NCI-H510A treated with DMSO at 0.1 percent for 48 hours (cell line): ENCODE measurements at places on chromosomes 7 and 10.
A peak's percentile ranks its signal among the peaks of the same experiment; 100 is the strongest.

DNA sequence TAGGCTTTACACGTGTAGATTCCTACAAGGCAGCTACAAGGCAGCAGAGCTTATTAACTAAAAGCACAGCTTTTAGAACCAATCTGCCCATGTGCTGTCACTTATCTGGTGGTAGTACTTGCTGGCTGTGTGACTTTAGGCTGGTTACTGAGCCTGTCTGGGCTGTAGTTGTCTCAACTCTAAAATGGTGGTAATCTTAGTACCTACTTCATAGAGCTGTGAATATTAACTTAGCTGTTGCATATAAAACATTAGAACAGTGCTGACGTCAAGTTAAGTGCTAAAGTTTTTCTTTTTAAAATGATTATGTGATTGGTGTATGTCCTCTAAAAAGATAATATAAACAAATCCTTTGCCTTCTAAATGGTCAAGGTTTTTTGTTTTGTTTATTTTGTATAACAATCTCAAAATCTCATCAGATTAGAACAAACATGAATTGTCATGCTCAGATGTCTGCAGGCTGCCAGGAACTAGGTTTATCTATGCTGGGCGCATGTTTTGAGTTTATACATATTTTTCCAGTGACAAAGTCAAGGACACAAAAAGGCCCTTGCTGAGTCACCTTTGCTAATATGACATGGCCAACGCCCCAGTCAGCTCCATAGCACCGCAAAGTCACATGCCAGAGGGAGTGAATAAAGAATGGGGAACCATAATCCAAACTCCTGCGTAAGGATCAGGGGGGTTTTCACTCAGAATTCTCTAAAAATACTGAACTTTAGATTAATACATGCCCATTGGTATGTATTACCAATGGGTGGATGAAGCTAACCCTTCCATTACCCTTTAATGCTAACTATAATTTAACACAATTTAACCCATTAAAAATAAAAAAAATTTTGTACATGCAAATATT is 39.8 kb upstream of the ARL4A start:
- DNase-seq: no peak

GRCh38 chr7:26633557-26633956 is 230.8 kb downstream of the SKAP2 start:
- DNase-seq: no peak

DNA sequence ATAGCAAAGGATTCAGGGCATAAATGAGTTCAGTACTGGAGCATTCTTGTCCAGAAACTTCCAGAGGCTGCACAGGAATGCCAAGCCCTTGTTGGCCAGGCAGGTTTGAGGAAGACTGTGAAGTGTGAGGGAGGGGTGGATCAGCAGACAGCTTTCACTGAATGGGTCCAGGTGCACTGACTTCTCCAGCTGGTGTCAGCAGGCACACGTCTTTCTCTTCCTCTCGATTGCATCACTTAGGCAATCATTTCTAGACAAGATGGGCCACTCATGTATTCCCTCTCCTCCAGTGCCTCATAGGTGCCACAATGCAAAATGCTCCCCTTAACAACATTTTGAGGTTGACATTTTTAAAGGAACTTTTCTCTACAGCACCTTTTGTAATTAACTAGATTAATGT is 15.6 kb upstream of the PLEKHS1 start:
- peak; percentile 90 for DNase-seq

DNA sequence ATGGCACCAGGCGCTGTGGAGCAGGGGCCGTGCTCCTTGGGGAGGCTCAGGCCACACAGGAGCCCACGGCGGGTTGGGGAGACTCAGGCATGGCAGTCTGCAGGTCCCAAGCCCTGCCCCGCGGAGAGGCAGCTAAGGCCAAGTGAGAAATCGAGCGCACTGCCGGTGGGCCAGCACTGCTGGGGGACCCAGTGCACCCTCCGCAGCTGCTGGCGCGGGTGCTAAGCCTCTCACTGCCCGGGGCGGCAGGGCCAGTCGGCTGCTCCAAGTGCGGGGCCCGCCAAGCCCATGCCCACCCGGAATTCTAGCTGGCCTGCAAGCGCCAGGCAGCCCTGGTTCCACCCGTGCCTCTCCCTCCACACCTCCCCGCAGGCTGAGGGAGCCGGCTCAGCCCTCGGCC is 57.1 kb downstream of the COL28A1 start:
- no peak for DNase-seq

DNA sequence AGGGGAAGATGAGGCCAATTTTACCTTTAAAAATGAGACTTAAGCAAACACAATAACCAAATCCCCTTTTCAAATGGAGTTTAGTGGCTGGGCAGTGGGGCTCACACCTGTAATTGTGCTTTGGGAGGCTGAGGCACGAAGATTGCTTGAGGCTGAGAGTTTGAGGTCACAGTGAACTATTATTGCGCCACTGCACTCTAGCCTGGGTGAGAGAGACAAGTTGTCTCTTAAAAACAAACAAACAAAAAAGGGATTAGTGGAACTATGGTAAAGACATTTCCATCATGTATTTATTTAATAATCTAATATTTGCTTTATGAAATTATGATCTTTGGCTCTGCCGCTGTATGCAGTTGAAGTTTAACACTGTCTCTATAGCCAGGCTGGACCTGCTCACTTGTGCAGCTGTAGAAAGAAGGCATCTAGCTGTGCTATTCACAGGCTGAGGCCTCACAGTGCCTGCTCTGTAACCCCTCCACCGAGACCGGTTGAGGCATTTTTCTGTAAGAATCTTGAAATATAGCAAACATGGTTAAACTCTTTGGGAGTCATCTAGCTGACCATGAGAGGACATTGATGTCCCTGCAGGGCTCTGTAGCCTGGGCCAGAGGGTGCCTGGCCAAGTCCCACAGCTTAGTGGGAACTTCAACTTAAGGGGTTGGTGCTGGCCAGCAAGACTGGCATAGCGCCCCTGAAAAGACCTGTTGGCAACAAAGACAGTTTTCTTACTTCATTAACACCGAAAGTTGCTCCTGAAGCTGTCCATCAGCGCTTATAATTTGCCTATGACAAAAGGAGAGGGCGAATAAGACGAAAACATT is 131.8 kb downstream of the BMPER start:
- no peak for DNase-seq

GRCh38 chr7:44624318-44624717 is 17.9 kb downstream of the OGDH start:
- no peak for DNase-seq

DNA sequence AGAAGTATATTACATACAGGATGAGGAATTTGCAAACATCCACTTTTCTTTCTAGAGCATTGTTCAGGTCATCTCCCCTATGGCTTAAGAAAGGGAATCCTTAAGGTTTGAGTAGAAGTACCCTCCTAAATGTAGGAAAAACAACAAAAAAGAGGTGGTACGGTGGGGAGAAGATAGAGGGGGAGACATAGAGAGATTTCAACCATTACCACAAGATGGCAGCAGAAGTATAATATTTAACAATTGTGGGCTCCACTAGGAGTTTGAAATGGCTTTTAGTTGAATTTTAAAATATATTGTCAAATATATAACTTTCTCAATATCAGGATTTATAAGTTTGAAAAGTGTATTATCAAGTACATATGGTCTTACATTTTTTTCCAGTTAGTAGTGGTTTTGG is 72.7 kb upstream of the PRKG1 start:
- peak; percentile 1 for DNase-seq

GRCh38 chr10:103542764-103543616 is 49.5 kb downstream of the NEURL1 start:
- peak; percentile 90 for DNase-seq

GRCh38 chr7:159115601-159116501 is 28.8 kb downstream of the VIPR2 start:
- peak; percentile 68 for DNase-seq

DNA sequence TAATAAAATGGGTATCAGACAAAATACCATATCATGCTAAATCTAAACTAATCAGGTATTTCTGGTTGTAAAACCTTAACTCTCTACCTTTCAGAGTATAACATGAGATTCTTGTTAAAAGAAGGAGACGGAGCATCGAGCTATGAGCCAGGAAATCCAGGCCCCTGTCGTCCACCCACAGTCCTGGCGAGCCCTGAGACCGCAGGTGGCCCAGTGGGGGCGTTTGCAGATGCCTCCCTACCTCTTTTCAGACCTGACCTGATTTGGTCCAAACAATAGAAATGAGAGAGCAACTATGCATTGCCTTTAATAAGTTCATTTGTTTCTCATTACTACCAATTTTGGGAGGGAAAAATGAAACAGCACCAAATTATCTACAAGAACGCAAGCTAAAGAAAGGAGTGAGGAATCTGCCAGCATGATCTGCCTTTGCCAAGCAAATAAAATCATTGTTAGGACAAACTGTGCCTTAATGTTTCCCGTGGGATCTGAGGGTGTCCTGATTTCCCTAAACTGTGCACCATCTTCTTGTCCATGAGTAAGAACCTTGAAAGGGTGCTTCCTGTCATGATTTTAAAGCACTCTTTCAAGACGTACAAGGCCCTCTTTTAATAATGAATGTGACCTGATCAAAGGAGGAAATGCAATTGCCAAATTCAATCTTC is 166.7 kb downstream of the TCERG1L start:
- no peak for DNase-seq

- DNase-seq: no peak
Observed at GRCh38 chr7:2041496-2042367, 191.0 kb downstream of the MAD1L1 start.

- DNase-seq: no peak
Observed at GRCh38 chr10:21336476-21337170, 188.9 kb downstream of the SKIDA1 start.

GRCh38 chr7:128266883-128267594 is 26.0 kb downstream of the LEP start:
- peak; percentile 28 for DNase-seq

DNA sequence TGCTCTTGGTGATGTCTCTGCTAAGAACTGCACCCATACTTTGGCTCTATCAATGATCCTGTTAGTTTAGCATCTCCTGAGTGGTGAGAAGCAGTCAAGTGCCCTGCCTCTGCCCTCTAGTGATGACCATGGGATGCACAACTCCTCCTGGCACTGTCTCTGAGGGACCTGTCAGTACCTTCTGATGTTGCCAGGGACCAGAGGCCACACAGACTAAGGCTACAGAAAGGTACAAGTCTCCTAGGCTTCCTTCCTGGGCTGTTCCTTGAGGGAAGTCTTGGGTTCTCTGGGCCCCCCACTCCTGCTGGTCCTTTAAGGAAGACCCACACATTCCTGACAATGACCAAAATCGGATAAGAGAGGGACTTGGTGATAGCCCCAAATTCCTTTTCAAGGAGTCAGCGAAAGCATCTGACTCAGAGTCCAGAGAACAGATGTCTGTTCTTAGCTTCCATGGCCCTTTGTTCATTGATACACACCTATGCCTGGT is 15.3 kb downstream of the NKX2-3 start:
- no peak for DNase-seq

DNA sequence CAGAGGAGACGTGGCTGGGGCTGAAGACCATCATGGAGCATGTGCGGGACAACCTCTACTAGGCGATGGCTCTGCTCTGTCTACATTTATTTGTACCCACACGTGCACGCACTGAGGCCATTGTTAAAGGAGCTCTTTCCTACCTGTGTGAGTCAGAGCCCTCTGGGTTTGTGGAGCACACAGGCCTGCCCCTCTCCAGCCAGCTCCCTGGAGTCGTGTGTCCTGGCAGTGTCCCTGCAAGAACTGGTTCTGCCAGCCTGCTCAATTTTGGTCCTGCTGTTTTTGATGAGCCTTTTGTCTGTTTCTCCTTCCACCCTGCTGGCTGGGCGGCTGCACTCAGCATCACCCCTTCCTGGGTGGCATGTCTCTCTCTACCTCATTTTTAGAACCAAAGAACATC is 22.0 kb upstream of the CPA5 start:
- DNase-seq: no peak

GRCh38 chr7:7613210-7613609 is 27.3 kb upstream of the UMAD1 start:
- no peak for DNase-seq

- DNase-seq: no peak
Observed at GRCh38 chr10:79391231-79392019, 44.2 kb downstream of the PPIF start.

GRCh38 chr7:44633254-44634186 is 27.1 kb downstream of the OGDH start:
- no peak for DNase-seq

DNA sequence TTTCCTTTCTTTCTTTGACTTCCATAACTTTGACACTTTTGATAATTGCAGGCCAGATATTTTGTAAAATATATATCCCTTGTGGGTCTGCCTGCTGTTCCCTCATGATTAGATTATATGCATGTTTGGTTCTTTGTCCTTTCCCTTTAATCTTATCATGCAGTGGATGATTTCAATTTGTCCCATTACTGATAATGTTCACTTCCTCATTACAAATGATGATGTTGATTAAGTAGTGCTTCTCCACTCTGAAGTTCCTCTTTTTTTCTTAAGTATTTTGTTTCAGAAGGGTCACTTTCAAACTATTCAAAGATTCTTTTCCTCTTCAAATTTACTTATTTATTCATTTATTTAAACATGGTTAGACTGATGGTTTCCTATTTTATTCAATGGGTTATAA is 898.1 kb downstream of the XPNPEP1 start:
- no peak for DNase-seq

DNA sequence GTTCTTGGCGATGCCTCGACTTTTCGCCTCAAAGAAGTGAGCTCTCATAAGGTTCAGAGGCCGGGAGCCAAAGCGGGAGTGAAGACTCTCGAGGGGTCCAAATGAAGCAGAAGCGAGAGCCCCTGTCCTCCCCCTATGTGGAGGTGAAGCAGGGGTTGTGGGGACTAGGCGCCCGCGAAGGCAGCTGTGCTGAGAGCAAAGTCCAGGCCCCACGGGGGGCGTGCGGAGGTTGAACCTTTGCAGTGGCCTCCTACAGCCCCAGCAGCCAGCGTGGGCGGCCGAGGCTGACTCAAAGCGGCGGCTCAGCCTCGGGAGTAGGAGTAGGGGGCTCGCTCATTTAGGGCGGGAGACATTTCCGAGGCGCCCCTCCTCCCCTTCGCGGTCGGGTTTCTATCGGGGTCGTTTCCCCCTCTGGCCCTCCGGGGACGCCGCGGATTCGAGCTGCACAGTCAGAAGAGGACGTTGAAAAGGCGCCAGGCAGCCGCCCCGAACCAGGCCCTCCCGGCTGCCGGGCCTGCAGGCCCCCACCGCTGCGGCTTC is 553 bp upstream of the ADD3 start:
- DNase-seq: no peak

DNA sequence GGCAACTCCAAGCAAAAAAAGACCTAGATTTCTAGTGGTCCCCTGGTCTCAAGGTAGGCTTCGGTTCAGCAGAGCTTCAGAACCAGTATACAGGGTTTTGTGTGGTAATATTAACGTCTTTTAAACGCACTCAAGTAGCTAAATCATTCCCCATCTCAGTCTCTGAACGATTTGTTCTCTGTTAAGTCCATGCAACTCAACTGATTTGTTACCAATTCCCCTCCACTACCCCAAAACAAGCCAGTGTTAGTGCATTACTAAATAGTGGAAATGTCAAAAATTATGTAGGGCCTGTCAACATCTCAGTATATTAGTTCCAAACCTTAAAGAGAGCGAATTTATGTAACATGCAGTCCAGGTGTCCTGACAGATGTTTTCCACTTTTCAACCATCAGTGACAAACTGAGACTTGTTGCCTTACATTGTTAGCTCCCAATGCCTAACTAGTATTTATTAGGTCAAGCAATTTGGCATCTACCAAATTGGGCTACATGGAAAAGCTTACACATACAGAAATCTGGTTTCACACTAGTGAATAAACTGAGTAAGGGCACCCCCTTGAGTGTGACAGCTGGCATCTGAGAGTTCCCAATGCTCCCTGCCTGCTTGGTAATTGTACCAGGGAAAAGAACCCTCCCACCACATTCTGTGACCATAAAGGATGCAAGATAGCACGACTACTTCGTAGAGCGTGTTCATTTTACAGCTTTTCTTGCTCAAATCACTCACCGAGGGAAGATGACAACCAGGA is 12.2 kb downstream of the HNRNPA2B1 start:
- DNase-seq: no peak

GRCh38 chr7:35752742-35753141 is 48.1 kb upstream of the SEPTIN7 start:
- no peak for DNase-seq
